ENCODE measurements at places on chromosomes 4 and X.

DNA sequence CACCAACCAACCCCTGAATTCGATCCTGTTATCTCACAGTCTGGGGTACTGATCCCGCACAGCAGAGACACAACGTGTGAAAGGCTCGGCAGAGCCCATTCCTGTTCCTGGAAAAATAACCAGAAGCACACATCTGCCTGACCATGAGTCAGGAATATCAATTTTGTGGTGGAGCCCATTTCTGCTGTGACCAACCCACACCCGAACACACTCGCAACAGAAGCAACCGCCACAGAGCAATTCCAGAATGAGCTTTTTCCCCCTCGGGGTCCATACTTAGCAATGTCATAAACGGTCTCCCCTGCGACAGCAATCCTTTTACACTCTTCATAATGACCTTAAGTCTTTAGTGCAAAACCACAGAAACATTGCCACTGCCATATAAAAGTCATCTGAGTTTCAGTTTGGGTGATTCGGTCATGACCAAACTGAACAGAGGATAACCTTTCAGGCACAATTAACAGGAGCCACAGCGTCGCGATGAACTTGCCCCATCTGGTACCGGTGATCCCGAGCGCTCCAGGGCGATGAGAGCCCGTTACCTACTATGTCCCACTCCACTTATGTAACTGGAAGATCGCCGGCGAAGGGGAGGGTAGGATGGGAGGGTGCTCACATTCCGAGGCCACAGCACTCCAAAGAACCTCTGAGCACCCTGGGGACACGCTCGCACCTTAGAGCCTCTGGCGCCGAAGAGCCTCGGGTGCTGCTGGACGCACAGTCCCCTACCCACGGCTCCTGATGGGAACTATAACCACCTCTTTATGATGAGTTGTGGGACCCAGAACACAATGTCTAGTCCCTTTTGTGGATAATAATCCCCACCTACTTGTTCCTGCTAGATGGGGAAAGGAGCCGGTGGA, 1.1 kb downstream of the MECP2 start:
- DNase-seq, result no peak

GRCh38 chr4:105283501-105283900, 136.8 kb downstream of the TET2 start:
- DNase-seq, result no peak

- no peak for DNase-seq
These were observed 894.0 kb upstream of the FRG1 start for GRCh38 chr4:189046642-189047041.

GRCh38 chr4:109359040-109359646, 56.7 kb upstream of the COL25A1 start:
- DNase-seq, result no peak

All from right cardiac atrium (tissue), 5 donors.